NCI-H1105 treated with DMSO at 0.1 percent for 48 hours (cell line): ENCODE measurements at places on chromosomes 5 and 9.

GRCh38 chr9:108672475-108673190 lies 183.2 kb downstream of the ACTL7B start:
- DNase-seq = no peak

- no peak for DNase-seq
These were observed 13.3 kb downstream of the PKD2L2 start for GRCh38 chr5:137902408-137903133.

DNA sequence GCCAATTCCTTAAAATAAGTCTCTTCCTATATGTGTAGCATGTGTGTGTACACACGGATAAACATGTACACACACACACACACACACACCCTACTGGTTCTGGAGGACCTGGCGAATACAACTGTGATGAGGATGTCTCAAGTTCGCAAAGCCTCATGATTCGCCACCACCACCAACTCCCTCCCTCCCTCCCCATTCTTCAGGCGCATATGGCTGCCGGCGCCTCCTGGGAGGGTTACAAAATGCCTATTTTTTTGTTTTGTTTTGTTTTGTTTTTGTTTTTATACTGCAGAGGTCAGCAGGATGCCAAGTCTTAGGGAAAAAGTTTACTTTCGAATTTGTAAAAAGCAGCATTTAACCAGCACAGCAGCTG lies 88.0 kb downstream of the DAP start:
- no peak for DNase-seq

GRCh38 chr5:125005266-125005665 lies 258.8 kb upstream of the ZNF608 start:
- peak; percentile 64 for DNase-seq

GRCh38 chr5:154273028-154273617 lies 82.6 kb downstream of the GALNT10 start:
- DNase-seq = no peak

GRCh38 chr5:149381986-149382338 lies 2.9 kb upstream of the IL17B start:
- peak; percentile 24 for DNase-seq

GRCh38 chr9:38339496-38339895 lies 53.0 kb upstream of the ALDH1B1 start:
- no peak for DNase-seq

DNA sequence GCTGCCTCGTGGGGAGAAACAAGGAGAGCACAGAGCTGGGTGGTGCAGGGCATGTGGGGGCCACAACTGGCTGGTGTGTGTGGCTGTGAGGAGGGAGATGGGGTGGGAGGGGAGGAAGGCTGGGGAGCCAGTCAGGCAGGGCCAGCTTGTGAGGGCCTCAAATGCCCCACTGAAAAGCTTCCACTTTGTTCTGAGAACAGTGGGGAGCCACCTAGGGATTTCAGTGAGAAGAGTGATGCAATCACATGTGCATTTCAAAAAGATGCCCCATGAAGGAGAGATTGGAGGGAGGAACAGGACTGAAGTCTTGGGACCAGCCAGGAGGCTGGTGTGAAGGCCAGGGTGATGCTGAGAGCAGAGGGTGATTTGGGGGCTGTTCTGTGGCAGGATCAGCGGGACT lies 1.3 kb downstream of the OR13J1 start:
- DNase-seq = no peak

- DNase-seq = peak; percentile 82
These were observed 34.1 kb downstream of the CRHBP start for GRCh38 chr5:76986825-76987526.
